ENCODE measurements at places on chromosomes 12 and 14.

- no peak for DNase-seq
Measured at GRCh38 chr14:35050652-35051051, 4.6 kb downstream of the FAM177A1 start.

- no peak for DNase-seq
Measured at GRCh38 chr12:54159140-54159539, 29.6 kb downstream of the SMUG1 start.

GRCh38 chr14:31937730-31938346, 139.3 kb upstream of the ARHGAP5 start:
- DNase-seq, result no peak

DNA sequence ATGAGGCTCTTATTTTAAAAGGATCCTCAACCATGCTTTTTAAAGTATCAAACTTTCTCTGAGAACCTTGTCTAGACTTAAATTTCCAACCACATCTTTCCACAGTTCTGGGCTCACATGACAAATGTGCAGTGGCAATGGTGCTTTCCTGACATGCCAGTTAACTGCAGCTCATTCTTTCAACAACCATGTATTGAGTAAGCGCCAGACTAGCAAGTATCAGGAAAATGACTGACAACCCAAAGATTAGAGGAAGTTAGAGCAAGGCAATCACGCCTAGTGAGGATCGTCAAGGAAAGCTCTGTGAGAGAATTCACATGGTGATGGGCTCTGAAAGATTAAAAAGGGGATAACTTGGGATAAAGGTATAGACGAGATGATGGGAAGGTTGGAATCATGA, 35.8 kb downstream of the FLVCR2 start:
- DNase-seq, result peak; percentile 35

DNA sequence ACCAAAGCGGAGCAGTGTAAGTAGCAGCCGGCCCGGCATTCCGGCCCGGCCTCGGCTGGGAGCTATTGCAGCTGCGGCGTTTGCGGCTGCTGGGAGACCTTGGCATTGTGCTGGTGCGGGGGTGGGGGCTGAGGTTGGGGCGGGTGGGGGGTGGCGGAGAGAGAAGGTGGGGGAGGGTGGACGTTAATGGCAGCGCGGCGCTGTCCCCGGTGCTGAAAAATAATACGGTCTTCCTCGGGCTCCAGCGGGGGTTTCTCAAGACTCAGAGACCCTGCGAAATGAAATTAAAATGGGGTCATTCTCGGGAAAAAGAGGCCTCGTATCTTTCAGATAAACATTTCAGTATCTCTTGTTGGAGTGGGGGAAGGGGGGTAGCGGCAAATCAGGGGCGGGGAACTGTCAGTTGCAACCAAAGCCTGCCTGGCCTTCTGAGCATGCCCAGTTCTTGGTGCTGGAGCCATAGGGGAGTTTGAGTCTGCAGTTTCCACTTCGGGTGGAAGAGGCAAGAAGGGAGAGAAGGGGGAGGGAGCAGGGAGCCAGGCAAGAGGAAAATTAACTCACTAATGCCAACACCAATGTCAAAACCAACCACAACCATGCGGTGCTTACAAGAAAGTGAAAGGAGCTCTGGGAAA, 414 bp downstream of the UNC79 start:
- no peak for DNase-seq

GRCh38 chr12:53071591-53072551, 7.3 kb downstream of the SPRYD3 start:
- DNase-seq, result no peak

All from upper lobe of left lung (tissue), 6 donors.